Effector CD4-positive, alpha-beta T cell (primary cell): ENCODE measurements at places on chromosomes 3 and 15.

DNA sequence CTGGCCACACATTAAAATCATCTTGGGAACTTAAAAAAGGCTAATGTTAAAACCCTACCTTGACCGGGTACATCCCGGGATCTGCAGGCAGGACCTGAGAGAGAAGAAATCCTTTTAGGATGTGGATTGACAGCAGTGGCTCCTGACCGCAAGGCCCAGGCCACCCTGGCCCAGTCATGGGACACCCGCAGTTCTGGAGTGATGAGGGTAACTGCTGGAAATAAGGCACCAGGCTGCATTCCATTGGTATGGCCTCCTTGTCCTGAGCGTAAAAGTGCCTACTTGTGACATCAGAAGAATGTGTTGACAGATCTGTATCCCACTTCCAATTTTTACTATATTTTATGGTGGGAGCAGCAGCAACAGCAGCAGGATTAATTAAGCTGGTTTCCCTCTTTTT lies 63.4 kb upstream of the GSK3B start:
- DNase-seq = no peak

DNA sequence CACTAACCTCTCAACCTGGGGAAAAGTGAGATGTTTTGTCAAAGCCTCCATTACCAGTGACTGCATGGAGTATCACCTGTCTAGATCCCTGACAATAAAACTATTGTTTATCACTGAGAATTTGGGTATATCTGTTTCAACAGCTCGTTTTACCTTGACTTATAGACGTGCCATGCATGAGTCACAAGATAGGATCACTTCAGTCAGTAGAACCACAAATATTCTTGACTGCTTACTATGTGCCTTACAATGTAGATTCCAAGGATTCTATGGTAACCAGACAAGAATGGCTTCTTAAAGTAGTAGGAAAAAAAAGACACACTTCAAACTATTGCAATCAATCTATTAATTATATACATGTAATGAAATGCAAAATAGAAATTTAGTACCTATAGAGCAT lies 55.7 kb upstream of the GRM7 start:
- DNase-seq = no peak

GRCh38 chr3:117346901-117347300 lies 637.3 kb downstream of the TUSC7 start:
- DNase-seq = no peak

DNA sequence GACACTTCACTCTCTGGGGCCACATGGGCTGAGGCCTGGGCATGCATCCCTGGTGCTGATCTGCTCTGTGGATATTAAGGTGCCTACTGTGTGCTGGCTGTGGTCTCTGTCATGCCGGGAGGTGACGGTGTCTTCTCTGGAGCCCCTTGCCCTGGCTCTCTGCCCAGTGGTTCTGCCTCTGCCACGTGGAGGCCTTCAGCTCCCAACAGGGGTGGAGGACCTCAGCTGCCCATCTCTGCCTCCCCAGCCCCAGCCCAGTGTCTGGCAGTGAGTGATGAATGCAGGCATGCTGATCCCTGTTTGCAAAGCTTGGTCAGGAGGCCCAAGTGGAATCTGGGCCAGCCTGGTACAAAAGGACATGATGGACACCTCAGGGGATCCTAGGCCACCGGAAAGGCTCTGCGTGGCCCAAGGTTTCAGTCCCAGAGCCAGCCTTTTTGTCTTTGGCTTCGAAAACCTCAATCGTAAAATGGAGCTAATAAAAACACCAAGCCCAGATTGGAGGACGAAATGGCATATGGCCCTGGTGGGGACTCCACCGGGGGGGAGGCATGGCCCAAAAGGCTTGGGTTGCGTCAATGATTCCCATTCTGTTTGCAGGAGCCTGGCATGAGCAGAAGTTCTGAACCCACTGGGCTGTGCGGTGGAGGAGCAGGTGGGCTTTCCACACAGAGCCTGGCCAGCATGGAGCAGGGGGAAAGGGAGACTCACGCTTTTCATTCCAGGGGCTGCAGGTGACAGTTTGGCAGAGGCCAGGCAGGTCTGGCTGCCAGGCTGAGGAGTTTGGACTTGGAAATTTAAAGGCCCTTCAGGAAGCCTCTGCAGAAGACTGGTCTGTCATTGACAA lies 54.7 kb upstream of the KLF13 start:
- no peak for DNase-seq

- DNase-seq = no peak
Observed at GRCh38 chr3:81465510-81466200, 295.8 kb downstream of the GBE1 start.
